Stimulated activated CD8-positive, alpha-beta memory T cell treated with anti-CD3 and anti-CD28 coated beads, Interleukin-12 subunit alpha, Interleukin-12 subunit beta, amount 100 ng/mL, for 1 hour (primary cell): ENCODE measurements at places on chromosomes 3 and 15.

DNA sequence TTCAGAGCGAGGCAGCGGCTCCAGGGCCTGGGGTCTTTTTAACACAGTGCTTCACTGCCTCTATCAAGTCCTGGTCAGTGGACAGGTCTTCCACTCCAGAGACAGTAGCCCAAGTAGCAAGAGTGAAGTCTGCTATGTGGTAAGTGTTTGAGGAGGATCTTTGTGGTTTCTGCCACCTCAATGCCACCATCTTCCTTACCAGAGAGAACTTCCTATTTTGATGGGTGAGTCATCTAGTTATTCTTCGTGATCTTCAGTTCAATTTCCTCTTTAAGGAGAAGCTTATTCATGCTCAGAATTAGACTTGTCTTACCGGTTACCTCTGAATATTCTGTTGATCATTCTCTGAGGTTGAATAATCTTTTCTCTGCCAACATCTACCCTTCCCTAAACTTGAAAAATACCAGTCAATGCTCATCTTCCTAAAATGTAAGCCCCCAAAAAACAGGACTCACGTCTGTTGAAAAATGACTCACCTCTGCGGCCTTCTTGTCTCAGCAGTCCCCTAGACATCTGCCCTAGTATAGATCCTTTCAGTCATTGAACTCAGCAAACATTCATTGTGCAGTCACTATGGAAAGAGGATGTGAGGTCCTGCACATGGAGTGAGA, 32.2 kb upstream of the BCL6 start:
- peak; percentile 11 for DNase-seq

DNA sequence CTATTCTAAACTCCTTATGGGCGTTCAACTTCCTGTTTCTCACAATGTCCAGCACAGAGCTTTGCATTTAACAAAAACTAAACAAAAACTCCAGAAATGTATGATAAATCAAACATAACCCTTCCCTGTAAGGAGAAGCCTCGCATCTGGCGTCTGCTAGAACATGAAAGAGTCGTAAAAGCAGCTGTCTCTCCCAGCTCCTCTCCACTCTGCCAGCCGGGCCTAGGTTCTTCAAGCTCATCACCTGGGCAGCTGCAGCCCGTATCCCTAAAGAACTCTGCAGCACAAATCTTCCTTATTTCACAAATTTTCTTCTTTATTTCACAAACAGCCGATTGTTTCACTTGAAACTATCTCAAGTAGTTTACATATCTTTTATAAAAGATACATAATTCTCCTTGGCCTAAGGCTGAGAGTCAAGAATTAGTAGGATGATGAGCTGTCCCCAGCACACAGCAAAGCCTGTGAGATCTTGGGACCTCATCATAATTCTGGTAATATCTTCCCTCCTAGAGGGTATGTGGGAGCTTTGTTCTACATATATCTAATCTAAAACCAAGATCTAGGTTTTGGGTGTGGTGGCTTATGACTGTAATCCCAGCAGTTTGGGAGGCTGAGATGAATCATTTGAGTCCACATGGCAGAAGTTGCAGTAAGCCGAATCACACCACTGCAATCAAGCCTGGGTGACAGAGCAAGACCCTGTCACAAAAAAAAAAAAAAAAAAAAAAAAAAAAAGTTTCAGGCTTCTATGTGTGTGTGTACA, 35.3 kb downstream of the ANXA2 start:
- no peak for DNase-seq

- DNase-seq: no peak
These were observed 52.6 kb upstream of the CCR2 start for GRCh38 chr3:46301122-46301835.

DNA sequence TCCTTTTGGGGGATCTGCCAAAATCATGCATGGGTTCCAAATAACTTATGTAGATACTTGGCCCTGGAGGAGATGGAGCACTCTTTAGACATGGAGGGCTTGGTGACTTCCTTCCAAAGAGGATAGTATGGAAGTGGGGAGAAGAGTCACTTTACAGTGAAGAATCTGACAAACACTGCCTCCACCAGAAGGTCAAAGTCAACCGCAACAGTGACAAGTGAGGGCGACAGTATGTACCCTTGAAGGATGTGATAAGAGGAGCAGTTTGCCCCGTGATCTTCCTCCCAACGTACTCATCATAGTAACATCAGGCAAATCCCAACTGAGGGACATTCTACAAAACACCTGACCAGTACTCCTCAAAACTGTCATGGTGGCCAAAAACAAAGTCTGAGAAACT, 62.0 kb downstream of the LMCD1 start:
- no peak for DNase-seq

GRCh38 chr3:33791477-33792166, 6.8 kb upstream of the PDCD6IP start:
- no peak for DNase-seq
